Common myeloid progenitor, CD34-positive (primary cell): ENCODE measurements at places on chromosomes 11 and 22.

DNA sequence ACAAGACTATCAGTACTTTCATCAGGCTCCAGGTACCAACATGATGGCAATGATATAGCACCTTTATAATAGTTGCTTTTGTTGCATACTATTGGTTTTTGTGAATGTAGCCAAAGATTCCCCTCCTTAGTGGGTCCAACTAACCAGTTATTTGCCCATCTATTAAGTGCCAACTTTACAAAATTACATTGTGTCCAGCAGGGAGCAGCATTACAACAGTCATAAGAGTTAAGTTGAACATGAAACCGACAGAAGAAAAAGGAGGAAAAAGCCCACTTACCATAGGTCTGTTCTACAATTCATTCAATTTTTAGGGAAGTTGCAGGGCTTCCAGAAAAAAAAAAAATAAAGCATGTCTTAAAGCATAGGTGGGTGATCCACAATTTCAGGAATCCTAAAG is 21.6 kb downstream of the IMMP1L start:
- peak; percentile 84 for DNase-seq

DNA sequence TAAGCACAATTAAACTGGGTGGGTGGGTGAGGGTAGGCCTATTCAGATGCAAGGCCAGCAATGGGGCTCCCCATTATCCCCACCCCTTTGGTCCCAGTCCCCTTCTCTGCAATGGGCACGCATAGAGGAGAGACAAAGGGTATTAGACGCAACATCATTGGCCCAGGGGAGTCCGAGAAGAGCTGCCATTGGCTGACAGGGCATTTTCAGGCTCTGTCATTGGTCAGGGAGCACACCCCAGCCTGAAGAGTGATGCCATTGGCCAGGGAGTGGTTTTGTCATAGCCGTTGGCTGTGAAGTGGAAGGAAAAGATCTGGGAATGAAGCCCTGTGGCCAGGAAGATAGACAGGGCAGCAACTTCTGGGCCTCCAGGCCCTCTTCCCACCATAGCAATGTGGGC is 2.8 kb upstream of the TRIM3 start:
- no peak for DNase-seq

DNA sequence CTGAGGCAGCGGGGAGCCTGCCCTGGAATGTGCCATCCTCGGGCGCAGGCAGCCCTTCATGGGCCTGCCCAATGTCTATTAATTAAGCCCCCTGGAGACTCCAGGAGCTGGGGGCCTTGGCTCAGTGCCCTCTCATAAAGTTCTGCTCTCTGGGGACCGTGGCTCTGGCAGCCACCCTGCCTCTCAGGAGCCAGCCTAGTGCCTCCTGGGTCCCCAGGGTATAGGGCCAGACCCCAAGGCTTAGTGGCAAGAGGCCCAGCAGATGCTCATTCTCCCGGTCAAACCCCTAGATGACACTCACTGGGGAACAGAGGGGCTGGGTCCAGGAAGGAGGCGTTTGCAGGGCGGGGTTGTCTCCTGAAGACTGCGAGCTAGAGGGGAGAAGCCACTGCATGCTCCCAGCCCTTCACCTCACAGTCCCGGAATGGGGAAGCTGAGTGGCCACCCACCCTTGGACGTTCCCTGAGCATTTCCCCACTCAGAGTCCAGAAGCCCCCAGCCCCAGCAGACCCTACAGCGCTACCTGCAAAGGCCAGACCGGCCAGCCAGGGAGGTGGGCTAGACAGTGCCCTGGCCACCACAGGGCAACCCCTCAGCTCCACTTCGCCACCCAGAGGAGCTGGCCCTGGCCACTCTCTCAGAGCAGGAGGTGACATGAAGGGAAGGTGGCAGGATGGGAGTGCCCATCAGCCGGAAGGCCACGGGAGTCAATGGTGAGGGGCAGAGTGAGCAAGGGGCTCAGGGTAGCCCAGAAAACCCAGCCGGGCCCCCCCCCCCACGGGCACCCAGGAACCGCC is 83.0 kb downstream of the CDKN1C start:
- no peak for DNase-seq

DNA sequence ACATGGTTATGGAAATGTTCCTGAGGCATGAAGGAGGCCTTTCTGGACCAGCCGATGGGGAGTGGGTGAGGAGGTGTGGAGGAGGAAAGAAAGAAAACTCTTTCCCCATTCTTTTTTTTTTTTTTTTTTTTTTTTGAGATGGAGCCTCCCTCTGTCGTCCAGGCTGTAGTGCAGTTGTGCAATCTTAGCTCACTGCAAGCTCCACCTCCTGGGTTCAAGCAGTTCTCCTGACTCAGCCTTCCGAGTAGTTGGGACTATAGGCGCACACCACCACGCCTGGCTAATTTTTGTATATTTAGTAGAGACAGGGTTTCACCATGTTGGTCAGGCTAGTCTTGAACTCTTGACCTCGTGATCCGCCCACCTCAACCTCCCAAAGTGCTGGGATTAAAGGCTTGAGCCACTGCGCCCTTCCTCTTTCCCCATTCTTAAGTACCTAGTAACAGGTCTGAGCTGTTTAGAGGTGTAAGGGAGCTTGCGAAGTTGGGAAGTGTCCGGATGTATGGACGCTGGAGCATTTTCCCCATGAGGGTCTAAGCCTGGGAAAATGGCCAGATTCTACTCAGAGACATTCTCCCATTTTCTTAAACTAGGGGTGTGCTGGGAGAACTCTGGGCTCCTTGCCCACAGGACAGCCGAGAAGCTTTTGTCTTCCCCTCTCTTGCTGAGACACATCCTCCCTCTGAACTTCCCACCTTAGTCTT is 135.8 kb downstream of the TEAD1 start:
- DNase-seq: no peak

- DNase-seq: no peak
Observed at GRCh38 chr22:17097062-17097461, 12.3 kb downstream of the IL17RA start.

DNA sequence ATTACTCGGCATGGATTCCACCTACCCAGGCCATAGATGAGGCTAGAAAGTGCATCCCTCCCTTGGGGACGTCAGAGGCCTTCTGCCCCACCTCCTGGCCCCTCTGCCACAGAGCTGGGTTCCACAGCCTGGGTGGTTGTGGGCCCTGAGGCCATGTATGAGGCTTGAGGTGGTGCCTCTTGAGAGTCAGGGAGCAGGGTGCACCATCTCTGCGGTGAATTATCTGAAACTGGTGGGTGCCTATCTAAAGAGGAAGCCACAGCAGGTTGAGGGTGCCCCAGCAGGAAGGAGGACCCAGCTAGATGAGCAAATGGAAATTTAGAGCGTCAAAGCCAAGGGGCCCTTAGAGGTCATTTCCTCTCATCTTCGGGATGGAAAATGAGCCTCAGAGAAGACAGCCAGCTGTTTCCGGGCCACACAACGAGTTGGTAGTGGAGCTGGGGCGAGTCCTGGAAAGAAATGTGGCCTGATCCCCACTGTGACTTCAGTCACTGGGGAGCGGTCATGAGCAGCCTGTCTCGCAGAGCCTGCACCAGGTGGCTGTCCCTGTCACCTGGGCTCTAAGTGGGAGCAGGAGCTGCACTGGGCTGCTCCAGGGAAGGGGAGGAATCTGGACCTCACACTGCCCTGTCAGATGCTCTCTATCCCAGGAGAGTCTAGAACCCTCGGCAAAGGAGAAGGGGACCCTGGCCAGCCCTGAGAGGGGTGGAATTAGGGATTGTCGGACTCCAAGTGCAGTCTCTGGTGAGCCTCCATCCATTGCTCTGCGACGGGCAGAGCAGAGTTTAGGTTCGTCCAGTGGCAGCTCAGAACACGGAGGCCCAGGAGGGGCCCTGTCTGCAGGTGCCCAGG is 7.3 kb downstream of the ADORA2A start:
- peak; percentile 95 for DNase-seq

GRCh38 chr22:19520566-19521305 is 3.5 kb downstream of the CLDN5 start:
- DNase-seq: no peak

DNA sequence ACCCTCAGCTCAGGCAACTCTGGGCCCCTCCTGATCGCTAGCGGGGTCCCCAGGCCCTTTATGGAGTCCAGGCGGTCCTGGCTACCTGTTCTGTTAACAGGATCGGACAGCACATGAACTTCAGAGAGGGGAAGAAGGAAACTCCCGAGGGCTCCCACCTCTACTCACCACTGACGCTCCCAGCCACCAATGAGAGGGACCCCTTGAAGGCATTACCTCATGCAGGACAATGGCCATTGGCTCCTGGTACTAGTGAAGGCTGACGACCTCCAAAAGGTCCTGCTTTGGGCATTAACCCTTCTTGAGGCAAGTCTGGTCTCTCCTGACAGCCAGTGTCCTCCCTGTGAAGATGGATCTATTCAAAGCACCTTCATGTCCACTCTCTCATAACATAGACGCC is 71.5 kb upstream of the LMO1 start:
- DNase-seq: no peak
